ENCODE measurements at places on chromosomes 2 and 18.

DNA sequence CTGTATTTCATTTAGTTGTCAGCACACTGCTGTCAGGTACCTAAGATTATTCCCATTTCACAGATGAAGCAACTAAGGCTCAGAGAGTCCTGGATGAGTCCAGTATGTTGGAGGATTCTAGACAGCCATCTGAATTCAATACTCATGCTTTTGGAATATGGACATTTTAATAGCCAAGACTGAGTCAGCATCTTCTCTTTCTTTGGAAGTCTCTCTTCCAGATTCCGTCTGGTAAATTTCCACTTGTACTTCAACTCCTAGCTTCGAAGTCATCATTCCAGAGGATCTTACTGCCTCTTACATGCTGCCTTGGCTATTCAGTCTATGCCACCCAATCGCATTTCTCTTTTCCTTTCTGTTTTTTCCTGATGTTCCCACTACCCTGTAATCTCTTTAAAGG, 40.6 kb downstream of the INSIG2 start:
- DNase-seq: no peak

- DNase-seq: no peak
Measured at GRCh38 chr2:28364610-28365009, 28.0 kb upstream of the FOSL2 start.

DNA sequence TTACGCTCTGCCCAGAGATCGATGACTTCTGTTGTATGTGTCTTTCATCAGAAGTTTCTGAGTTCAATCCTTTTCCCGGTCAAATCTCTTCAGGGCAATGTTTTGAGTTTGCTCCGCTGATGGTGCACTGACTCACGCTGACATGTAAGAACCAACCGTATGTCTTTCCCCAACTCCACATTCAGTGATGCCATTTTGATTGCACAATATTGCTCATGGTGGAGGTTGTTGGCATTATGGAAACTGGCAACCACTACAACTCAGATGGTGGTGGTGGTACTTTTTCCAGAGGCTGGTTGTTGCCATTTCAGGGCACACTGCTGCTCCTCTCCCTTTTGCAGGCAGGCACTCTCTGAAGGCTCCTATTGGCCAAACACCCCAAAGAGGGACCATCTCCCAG, 751.5 kb downstream of the DCDC2C start:
- DNase-seq: no peak

DNA sequence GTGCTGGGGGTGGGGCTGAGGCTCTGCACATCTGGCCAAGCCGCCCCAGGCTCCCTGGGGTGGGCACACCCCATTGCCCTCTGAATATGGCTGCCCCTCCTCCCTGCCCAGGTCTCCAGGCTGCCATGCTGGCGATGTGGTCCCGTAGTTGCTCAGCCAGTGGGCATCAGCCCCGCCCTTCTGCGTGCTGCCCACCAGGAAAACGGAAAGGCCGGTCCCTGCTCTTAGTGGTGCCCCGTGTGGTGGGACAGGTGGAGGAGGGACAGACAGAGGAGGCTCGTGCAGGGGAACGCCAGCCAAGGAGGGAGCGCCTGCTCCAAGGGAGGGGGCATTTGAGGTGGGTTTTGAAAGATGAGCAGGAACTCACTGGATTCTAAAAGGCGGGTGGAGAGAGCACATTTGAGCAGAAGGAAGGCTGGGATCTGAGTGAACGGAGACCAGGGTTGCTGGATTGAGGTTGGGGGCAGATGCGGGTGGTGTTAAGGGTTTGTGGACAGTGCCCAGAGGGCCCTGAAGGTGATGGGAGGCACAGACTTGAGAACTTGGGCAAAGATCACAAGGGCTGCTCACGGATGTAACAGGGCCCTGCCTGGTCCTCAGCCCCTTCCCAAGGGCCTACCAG, 6.7 kb upstream of the B3GNT7 start:
- no peak for DNase-seq

DNA sequence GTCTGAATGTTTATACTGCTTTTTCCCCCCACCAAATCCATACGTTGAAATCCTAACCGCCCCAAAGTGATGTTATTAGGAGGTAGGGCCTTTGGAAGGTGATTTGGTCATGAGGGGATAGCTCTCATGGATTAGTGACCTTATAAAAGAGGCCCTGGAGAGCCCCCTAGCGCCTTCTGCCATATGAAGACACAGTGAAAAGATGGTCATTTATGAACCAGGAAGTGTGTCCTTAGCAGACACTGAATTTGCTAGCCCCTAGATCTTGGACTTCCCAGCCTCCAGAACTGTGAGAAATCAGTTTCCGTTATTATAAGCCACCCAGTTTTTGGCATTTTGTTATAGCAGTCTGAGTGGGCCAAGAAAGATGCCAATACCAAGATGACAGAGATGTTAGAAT, 7.2 kb upstream of the TSN start:
- DNase-seq: no peak

GRCh38 chr2:121186261-121186660, 98.7 kb downstream of the TFCP2L1 start:
- DNase-seq: no peak

DNA sequence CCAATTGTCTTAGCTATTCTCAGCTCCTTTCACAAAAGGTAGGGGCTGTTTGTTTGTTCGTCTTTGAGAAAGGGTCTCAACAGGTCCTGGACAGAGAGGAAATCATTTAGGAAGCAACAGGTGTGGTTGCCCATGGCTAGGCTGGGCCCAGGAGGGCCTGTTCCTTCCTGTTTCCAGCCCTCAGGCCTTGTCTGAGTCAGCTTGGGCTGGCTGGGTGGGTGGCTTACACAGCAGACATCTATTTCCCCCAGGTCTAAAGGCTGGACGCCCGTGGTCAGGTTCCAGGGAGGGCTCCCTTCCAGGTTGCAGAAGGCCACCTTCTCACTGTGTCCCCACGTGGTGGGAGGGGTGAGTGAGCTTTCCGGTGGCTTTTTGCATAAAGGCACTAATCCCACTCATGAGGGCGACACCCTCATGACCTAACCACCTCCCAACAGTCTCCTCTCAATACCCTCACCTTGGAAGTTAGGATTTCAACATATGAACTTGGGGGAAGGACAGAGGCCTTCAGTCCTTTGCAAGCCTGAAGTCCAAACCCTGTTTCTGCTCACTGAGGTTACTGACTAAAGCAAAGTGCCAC, 45.5 kb downstream of the ARHGEF4 start:
- no peak for DNase-seq

- no peak for DNase-seq
Measured at GRCh38 chr2:204664708-204665121, 119.4 kb downstream of the PARD3B start.

DNA sequence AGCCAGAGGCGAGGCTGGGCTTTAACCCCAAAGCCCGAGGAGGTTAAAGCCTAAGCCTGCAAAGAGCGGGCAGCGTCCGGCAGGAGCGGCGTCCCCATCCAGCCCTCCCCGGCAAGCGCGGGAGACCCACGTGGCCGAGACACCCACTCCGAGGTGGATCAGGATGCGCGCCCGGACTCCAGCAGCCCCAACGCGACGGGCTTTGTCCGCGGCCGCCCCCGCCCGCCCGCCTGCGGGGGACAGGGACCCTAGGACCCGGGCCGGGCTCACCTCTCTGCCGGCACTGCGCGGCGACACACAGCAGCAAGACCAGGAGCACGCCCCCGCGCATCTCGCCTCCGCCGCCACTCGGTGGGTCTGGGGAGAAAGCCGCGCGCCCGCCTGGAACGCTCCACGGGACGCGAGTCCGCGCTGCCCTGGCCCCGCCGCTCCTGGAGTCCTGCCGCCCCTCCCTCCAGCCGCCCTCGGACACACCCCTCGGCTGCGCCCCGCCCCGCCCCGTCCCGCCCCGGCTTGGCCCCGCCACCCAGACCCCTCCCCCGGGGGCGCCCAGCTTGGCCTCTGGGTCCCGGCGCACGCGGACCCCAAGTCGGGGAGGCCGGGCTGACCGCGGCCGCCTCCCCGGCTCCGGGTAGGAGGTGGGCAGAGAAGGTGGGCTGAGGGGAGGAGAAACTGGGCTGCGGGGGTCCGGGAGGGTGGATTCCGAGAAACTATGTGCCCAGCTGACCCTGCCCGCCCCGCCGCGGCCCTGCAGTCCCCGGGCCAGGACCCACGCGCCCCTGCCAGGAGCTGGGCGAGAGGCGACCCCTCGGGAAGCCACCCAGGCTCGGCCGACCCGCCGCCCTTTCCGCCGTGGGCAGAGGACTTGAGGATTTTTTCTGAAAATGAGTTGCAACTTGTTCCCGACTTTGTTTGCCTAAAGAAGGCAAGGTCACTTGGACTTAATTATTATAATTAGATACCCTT, at the start of gene LAMA1:
Gene LAMA1, minus strand, starts transcription at position 408 of the 966 bp plus-strand sequence. Its CDS starts 77 bp downstream, at position 331.
- DNase-seq: no peak

DNA sequence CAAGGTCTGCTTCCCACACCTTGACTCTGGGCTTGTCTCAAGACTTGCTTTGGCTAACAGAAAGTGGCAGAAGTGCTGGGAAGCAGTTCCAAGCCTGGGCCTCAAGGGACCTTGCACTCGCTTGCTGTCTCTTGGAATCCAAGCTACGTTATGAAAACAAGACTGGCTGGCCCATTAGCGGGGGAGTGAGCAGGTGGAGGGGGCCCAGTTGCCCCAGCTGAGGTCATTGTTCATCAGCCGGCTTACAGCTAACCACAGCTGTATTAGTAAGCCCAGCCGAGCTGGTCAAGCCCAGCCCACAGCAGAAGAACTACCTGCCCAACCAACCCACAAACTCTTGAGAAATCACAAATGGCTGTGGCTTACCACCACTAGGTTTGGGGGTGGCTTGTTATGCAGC, 63.1 kb downstream of the MARCO start:
- no peak for DNase-seq

GRCh38 chr18:23591011-23591410, 4.7 kb upstream of the NPC1 start:
- no peak for DNase-seq

DNA sequence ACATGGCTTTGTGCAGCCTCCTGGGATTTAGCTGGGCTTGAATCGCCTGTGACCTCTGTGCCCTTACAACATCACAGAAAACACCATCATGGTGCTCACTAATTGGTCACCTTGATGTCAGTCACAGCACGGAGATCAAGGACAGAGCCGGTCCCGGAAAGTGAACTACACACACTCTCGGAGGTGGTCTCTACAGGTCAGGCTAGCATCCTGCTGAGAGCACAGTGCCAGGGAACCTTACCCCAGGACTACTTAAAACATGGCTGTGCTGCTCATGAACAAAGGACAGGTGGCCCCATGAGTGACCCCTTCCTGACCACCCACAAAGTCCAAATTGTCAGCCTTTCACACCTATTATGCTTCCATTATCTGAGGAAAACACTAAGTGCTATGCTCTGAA, 1782.1 kb upstream of the CELF4 start:
- DNase-seq: no peak

DNA sequence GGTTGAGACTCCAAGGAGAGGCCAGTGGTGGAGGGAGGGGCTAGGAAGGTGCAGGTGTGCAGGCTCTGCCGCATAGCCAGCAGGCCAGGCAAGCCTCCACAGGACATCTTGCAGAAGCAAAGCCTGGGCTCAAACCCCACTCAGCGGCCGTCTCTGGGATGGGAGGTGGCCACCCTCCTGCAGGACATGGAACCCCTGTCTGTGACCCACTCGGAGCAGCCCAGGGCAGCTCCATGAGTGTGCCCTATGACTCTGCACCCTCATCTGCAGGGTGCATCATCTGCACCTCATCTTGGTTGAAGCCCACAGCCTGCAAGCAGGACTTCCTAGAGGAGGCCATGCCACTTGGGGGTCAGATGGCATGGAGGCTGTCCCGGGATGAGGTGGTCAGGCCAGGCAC, 46.3 kb downstream of the GPC1 start:
- DNase-seq: no peak

GRCh38 chr2:174702541-174702940, 61.7 kb downstream of the CHRNA1 start:
- no peak for DNase-seq

DNA sequence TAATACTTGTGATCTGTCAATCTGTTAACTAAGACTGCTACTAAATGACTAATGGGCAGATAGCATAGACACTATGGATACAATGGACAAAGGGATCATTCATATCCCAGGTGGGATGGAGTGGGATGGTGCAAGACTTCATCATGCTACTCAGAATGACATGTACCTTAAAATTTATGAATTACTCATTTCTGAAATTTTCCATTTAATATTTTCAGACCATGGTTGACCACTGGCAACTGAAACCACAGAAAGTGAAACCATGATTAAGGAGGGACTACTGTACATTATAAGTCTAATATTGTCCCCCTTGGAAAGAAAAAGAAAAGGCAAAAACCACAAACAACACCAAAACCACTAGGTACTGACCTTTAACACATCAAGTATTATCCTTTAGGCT, 247.0 kb upstream of the SYT4 start:
- DNase-seq: no peak

GRCh38 chr2:17543131-17543660, 2.7 kb downstream of the VSNL1 start:
- DNase-seq: no peak

- DNase-seq: no peak
Measured at GRCh38 chr18:13316063-13316462, 97.5 kb downstream of the LDLRAD4 start.

DNA sequence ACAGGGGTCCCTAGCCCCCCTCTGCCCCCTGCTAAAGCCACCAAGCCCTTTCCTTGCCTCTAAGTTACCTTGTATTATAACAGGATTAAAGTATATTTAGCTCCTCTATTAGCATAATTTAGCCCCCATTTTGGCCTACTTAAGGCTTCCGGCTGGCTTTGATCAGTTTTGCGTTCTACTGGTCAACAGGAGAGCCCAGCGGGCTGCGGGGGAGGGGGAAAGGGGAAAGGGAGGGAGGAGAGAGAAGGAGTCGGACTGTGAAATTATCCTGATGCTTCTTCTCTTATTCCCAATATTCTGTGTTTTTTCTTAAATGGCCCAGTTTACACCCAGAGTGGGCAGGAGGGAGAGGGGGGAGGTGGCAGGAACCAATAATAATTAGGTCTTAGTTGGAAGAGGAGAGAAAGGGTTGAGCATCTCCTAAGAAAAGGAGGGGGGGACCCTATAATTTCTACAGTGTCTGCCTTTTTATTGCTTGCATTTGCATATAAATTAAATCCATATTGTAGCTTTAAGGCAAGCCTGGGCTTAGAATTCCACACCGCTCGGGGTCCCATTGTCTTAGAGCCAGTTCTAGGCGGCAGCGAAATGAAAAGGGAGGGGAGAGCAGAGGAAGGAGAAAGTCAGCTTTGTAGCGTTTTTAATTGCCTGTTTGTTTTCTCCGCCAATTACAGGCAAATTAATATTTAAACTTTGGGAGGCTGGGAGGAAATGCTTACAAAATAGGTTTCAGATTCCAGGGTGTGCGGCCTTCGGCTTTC, 39.6 kb downstream of the EN1 start:
- no peak for DNase-seq

GRCh38 chr2:209472871-209473270, 49.0 kb downstream of the MAP2 start:
- DNase-seq: no peak

- DNase-seq: no peak
Measured at GRCh38 chr18:60445341-60445740, 72.8 kb upstream of the MC4R start.

- DNase-seq: no peak
Measured at GRCh38 chr2:12718015-12718671, 1.4 kb downstream of the TRIB2 start.

GRCh38 chr2:148110184-148110583, 89.3 kb downstream of the MBD5 start:
- DNase-seq: no peak

Measured in activated CD4-positive, CD25-positive, alpha-beta regulatory T cell (primary cell).